Trophoblast cell (in vitro differentiated cells and primary cell): ENCODE measurements at places on chromosomes 7 and 10.

DNA sequence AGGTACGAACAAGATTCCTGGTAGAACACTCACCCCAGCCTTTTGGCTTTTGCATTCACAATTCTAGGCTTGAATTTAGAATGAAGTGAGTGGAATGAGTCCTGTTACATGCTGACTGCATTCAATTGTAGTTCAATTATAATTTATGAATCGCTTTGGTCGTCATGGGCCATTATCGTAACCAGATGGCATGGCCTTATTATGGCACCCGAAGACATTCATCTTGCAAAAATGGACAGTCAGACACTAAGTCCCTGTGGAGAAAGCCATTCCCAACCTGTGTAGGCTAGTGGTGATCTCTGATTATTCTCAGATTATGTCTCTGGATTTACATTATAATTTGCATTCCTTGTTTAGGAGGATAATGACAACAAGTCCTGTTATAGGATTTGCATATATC is 292.4 kb upstream of the NPSR1 start:
- no peak overlapping the region for H3K27ac ChIP-seq
- H3K4me1 ChIP-seq = no peaks in the 10 kb centered on the region
- H3K27me3 ChIP-seq = no peaks in the 10 kb centered on the region
- H3K4me3 ChIP-seq = no peak overlapping the region
- H3K36me3 ChIP-seq = no peaks in the 10 kb centered on the region
- no peak for DNase-seq

DNA sequence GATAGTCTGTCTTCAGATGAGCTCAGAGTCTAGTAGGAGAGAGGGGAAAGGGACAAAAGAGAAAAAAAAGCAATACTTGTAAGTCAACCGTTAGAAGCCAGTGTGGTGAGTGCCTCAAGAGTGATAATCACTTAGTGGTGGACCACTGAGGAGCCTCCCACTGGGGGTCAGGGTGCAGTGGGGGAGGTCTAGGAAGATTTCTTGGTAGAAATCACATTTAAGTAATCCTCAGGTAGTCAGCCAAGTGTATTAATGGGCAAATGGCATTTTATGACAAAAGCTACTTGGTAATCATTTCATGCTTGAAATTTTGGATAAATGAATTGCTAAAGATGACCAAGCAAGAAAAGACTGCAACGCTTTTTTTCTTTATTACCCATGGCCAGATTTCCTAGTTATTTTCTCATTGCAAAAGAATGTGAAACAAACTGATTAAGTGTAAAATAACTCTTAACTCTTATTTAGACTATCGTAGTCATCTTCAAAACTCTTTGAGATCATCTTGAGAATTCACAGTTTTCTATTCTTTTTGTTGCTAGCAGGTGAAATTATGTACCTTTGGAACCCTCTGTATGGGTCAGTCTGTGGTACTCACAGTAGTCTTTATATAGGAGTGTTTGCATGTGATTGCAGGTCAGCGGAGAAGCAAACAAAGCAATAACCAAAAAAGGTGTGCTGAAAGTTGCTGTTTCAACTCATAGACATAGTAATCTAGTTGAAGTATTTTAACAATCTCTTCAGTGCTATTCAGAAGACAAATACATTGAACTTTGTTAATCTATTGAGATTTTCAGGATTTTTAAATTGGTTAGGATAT is 63.9 kb downstream of the PPP1R9A start:
- no peaks in the 10 kb centered on the region for H3K27me3 ChIP-seq
- H3K4me1 ChIP-seq = no peaks in the 10 kb centered on the region
- DNase-seq = no peak
- no peaks in the 10 kb centered on the region for H3K36me3 ChIP-seq
- no peak overlapping the region for H3K4me3 ChIP-seq
- no peak overlapping the region for H3K27ac ChIP-seq

- H3K36me3 ChIP-seq = peaks cover 3% of the 10 kb centered on the region
- no peak overlapping the region for H3K27ac ChIP-seq
- no peak for DNase-seq
- no peak overlapping the region for H3K4me3 ChIP-seq
Measured at GRCh38 chr7:12233175-12233574, 22.1 kb downstream of the TMEM106B start.

DNA sequence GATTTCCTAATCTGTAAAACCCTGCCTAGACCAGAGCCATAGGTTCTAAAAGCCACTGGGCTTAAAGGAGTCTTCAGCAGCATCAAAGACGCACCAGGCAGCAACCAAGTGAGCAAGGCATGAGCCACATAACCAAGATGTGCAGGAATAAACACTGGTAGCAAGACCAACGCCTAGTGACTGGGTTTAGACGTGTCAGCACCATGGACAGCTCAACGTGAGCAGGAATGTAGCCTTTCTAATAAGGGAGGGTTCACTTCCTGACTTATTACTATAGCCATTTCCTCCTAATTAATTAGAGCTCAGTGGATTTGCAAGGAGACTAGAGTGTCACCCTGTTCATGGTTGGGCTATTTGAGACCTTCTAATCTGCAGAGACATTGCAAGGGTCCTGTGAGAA is 223.7 kb downstream of the LHFPL3 start:
- no peaks in the 10 kb centered on the region for H3K36me3 ChIP-seq
- no peaks in the 10 kb centered on the region for H3K4me1 ChIP-seq
- H3K4me3 ChIP-seq = no peak overlapping the region
- DNase-seq = peak; percentile 41
- no peaks in the 10 kb centered on the region for H3K27me3 ChIP-seq
- H3K27ac ChIP-seq = no peak overlapping the region

DNA sequence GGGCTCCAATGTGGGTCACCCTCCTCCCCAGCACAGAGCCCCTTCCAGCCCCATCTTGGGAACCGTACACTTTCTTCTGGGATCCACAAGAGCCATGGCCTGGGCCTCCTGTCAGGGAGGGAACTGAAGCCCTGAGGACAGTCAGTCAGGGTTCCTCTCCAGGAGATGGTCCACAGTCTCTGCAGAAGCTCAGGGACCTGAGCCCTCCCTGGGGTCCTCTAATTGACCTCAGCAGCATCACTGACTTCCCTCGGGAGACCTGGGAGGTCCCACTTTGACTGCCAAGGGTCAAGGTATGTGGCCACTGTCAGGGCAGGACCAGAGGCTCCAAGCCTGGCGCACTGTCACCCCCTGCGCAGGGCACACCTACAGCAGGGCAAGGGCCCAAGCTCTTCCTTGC is 32.3 kb downstream of the NOD1 start:
- DNase-seq = no peak
- H3K27me3 ChIP-seq = no peaks in the 10 kb centered on the region
- no peak overlapping the region for H3K27ac ChIP-seq
- peaks cover 14% of the 10 kb centered on the region for H3K36me3 ChIP-seq
- no peaks in the 10 kb centered on the region for H3K4me1 ChIP-seq
- H3K4me3 ChIP-seq = no peak overlapping the region

GRCh38 chr10:70265032-70265689 is 18.6 kb downstream of the NPFFR1 start:
- H3K4me1 ChIP-seq = no peaks in the 10 kb centered on the region
- no peak for DNase-seq
- no peak overlapping the region for H3K27ac ChIP-seq
- no peaks in the 10 kb centered on the region for H3K27me3 ChIP-seq
- H3K4me3 ChIP-seq = no peak overlapping the region

DNA sequence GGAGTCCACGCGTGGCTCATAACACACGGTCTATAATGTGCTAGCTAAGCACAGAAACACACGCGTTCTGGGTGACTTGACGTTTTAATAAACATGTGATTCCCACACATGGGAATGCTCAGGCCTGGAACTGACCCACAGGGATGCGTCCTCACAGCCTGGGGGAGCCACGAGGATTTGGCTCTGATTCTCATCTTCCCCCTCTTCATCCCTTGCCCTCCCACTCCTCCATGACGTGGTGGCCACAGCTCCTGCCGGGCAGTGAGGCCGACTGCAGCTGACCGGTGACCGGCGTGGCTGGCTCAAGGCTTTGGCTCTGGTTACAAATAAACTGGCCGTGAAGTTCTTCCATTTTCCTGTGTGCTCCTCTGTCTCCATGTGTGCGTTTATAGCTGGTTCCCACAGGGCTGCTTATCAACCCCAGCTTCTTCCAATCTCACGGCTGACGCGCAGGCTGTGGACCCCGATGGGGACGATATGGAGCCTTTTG is 40.9 kb upstream of the KLF6 start:
- H3K4me3 ChIP-seq = no peak overlapping the region
- H3K4me1 ChIP-seq = peaks cover 34% of the 10 kb centered on the region
- no peaks in the 10 kb centered on the region for H3K36me3 ChIP-seq
- H3K27ac ChIP-seq = peak overlapping the region; percentile 83

DNA sequence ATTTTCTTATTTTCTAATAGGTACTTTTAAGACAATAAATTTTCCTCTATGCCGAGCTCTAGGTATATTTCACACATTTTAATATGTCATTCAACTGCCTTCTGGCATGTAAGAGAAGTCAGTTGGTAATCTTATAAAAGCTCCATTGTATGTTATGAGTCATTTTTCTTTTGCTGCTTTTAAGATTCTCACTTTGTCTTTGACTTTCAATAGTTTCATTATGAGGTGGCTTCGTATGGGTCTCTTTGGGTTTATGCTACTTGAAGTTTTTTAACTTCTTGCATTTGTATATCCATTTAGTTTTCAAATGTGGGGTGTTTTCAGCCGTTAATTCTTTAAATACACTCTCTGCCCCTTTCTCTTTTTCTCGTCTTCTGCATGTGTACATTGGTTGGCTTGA is 80.5 kb downstream of the ABCA13 start:
- H3K27me3 ChIP-seq = no peaks in the 10 kb centered on the region
- no peak overlapping the region for H3K4me3 ChIP-seq
